T1000 (cell line): ENCODE measurements at places on chromosomes 13 and 19.

- no peak for DNase-seq
Measured at GRCh38 chr13:33968520-33969507, 150.9 kb downstream of the RFC3 start.

- no peak for DNase-seq
Measured at GRCh38 chr19:35459414-35460082, 11.5 kb downstream of the FFAR2 start.

DNA sequence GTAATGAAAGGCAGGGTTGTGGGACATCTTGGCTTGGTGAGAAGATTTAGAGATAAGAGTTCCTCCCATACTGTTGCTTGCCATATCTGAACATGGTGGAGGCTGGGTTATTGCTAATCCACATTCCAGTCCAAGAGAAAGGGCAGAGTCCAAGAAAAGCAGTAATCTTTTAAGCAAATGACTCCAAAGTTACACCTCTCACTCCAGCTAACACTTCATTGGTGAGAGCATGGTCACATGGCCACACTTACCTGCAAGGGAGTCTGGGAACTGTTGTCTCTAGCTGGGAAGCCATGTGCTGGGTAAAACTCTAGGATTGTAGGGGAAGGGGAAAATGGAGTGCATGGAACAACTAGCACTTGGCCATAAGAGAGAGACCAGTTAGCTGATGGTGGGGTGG is 5.6 kb downstream of the C19orf81 start:
- DNase-seq: no peak

DNA sequence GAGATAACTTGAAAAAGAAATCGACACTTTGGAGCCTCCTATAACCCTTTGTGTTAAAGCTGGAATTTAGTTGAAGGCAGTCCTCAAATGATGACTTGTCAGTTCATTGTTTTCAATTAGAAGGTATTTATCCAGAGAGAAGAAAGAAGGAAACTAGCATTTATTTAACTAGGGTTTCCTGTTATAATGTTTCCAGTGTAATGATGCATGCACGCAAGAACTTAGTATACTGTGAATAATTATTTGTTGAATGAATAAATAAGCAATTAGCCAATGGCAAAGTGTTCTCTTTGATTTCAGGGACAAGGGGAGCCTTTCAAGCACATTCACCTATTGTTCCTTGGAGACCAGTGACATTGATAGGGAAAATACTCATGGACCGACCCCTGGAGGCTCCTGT is 307.4 kb downstream of the KLF5 start:
- no peak for DNase-seq

DNA sequence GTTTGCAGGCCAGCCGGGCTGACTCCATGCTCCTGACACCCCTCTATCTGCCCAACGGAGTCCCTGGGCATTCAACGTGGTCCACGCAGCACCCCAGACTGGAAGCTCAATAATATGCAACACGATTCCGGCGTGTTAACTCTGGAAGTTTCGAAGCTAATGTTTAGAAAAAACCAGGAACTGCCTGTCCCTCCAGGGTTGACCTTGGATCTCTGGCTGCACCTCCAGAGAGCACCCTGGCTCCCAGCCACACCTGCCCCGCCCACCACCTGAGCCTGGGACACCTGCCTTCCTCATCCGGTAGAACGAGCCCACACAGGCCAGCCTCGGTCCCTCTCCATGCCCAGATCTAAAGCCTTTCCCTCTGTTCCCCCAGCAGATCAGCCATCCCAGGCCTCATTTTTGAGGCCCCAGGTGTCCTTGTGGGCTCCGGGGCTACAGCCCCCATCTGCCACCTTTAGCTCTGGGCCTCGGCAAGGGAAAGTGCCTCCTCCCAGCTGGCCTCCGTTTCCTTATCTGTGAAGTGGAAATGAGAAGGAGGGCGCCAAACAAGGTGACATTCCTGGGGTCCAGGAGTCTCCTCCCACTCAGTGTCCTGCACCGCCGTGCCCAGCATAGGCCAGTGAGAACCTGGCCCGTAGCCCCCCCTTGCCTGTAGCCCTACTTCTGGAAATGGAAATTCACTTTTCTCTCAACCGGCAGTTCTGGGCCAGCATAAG is 38.7 kb downstream of the KLF2 start:
- DNase-seq: no peak

GRCh38 chr13:87235621-87236020 is 435.6 kb upstream of the SLITRK5 start:
- DNase-seq: no peak

GRCh38 chr19:45515807-45516401 is 8.6 kb downstream of the VASP start:
- DNase-seq: no peak

DNA sequence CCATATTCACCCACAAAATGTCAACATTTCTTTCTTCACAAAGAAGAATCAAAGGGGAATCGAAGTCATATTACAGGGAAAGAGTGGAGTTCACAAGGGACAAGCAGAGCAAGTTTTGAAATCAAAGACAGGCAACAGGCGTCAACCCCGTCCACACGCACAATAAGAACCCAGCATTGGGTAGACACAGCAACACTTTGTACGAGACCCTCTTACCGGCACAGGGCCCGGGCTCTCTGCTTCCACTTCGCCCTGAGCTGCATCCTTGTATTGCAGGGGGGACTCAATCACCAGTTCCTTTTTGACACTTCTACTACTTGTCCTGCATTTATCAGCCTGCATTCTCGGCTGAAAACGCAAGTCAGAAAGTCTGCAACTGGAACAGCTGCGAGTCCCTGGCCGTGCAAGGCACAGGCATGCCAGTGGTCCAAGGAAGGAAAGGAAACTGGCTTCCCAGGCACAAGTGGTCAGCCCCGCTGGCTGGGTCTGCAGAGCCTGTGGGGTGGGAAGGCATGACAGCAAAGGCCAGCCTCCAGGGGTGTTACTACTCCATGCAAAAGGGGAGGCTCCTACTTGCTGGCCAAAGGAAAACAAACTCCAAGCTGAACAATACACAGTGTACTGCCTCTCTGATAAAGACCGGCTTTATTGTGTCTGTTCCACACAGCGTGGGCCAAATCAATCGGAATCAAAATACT is at the start of gene DOCK9:
DOCK9 (minus strand) TSS at position 497 of the 698 bp plus-strand sequence; CDS start at position 342, 155 bp downstream.
- DNase-seq: no peak

DNA sequence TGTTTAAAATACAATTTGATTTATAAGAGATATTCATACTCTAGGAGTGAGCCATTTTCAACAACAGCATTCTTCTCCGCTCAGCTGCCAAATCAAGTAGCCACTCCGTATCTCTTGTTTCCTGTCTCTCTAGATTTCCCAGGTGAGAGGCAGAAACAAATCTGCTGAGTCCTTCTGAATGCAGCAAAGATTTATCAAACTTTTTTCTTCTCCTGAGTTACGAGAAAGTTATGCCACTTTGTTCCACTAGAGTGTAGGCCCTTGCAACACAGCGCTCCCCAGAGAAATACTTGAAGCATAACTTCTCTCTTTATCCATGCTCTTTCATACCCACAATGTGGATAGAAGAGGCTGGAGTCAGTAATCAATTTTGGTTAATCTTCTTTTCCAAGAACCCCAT is 1960.8 kb downstream of the OLFM4 start:
- DNase-seq: no peak

DNA sequence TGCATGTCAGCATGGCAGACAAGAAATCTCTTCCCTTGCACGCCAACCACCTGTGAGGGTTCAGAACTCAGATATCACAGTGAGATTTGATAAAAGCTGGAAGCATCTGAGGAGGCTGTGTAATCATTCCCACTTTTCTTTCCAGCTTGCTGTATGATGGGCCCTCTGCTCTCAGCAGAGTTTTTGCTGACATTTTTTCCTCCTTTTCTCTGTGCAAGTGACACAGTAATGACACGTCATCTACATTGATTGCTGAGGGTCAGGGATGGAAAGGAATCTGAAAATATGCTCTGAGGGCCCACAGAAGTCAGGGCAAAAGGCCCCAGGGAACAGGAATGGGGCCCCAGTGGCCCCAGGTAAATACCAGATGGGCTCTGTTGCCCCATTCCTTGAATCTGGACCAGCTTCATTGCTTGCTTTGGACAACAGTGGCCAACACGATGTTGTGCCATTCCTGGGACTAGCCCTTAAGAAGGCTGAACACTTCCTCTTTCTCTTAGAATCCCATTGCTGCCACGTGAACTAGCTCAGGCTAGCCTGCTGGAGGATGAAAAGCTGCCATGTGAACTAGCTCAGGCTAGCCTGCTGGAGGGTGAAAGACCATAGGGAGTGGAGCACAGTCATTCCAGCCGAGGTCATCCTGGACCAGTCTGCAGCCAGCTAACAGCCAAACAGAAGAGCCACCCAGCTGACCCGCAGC is 68.2 kb downstream of the CACNA1A start:
- no peak for DNase-seq

DNA sequence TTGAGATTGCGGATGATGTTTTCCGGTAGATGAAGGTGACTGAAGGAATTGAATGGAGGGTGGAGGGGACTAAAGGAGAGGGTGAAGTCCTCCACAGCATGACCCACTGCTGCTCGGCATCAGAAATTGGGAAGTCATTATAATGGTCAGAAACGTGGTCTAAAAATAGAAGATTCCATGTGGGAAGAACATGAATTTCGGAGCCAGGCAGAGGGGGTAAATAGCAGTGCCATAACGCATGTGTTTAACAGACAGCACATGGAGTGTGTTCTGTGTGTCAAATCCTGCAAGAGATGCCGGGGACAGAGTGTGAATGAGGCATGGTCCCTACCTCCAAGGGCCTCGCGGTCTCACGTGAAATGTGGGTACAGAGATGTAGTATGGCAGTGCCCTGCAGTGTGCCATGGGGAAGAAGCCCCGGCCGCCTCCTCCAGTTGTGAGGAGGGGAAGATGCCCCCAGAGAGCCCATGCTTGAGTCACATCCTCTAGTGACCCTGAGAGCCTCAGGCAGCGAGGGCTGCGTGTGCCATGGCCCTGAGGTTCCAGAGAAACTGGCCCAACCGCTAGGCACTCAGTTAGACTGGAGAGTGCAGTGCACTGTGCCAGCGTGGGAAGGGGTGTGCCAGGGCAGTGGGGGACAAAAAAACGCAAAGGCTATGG is 106.1 kb downstream of the COL4A2 start:
- no peak for DNase-seq

DNA sequence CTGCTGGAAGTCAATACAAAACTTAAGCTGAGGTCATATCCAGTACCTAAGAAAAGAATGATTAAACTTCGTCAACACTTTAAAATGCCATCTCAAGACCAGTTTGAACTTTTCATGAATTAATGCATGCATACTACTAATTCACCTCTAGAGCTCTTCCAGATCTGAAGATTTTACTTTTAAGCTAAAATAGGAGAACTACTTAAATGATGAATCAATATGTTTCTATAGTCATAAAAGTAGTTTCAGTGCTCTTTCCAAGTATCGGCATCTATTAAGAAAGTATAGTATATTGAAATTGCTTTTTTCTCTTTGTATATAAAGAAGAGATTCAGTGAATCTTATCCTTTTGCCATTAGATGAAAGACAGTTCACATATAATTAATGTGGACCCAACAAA is 1123.9 kb downstream of the PCDH9 start:
- no peak for DNase-seq

- no peak for DNase-seq
Measured at GRCh38 chr13:111845621-111846351, 221.2 kb upstream of the SOX1 start.

GRCh38 chr13:73833325-73834070 is 300.7 kb downstream of the KLF12 start:
- no peak for DNase-seq

- DNase-seq: no peak
Measured at GRCh38 chr19:31976775-31977536, 368.5 kb upstream of the ZNF507 start.

DNA sequence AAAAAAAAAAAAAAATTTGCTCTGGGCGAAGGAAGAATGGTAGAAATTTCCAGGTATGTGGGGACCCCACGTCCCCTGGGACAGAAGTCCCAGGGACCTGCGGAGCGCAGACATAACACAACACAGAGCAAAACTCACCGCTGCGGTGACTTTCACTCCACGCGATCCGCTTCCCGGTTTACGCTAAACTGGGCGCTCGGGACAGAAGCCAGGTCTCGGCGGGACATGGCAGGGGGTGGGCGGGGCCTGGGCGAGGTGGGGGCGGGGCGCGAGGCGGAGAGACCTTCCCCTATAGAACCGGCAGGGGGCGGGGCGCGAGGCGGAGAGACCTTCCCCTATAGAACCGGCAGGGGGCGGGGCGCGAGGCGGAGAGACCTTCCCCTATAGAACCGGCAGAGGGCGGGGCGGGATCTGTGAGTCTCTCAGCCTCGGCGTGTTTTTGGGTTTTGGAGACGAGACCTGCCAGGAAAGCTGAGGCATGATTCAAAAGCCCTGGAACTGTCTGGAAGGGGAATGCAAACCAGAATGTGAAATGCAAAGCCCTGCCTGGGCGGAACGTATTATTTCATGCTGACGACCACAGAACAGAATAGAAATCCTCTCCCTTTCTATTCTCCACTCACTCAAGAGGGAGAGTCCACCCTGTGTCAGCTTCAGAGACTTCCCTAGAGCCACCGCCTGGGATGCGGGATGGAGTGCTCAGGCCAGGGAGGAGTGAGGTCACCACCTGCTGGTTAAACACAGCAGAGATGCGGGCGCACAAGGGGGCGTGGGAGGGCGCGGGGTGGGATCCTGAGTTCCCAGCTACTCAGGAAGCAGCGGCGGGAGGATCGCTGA is 20.2 kb upstream of the ERVV-1 start:
- peak; percentile 79 for DNase-seq

DNA sequence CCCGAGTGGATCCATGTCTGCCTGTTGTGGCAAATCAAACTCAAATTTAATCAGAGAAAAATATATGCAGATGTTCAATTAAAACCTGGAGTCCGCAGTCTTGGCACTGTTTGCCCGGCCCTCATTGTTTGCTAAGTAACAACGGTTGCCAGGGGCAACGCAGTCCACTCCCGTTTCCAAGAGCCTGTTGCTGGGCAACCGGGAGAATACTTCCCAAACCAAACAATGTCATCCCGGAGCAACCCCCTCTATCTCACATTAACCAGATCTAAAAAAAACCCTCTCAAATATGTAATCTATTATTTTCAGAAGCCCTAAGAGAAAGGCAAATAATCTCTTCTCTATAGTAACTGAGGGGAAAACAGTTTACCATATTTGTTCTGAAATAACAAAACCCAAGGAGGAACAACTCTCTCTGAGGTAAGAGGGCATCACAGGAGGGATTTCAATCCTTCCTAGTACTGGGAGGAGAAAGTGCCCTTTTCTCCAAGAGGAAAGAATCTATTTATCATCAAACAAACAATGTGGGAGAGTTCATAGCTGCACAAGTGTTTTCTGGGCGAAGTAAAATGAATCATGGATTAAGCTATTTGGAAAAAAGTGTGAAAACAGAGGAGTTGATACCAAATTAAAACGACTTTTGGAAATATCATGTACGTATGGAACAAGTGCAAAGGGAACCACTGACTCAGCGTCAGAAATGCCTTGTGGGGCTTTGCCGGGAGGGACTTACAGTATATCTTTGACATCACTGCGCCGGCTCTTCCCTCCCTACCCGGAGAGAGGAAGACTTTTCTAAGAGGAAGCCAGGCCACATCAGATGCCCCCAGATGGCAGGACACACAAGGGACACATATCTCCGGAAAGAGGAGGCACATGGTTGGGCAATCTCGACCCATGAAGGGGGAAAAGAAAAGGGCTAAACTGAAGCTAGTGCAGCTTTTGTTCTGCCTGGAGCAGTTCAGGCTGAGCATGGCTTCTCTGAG is 43.3 kb downstream of the RFX2 start:
- DNase-seq: peak; percentile 46

DNA sequence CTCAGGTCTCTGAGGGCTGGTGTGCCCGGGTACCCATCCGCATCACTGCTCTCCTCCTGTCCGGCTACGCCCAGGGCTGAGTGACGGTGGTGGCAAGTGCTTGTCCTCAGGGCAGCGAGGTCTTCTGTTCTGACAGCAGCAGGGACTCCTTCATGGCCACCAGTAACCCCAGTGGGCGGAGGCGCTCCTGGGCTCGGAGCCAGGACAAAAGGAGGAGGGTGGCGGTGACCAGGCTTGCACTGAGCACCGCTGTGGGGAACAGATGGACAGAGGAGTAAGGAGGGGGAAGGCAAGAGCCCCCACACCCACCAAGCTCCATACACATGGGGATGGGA is 5.8 kb downstream of the CD320 start:
- no peak for DNase-seq
